ENCODE measurements at places on chromosomes 6 and 20. TPM values are rescaled to one million over a fixed set of nuclear protein-coding genes. Genes with fewer than 3 reads are reported as not detected.

Gene HLA-DMB
- total RNA-seq = 1.5 TPM

Gene RFX6
- not detected for total RNA-seq

Gene ECT2L
- total RNA-seq = 0.45 TPM

Gene THBS2
- total RNA-seq = 5.8 TPM

Gene CHRNA4
- total RNA-seq = 7.0 TPM

Gene CAGE1
- 0.18 TPM for total RNA-seq

Gene DZANK1
- total RNA-seq = 3.6 TPM

Gene TFAP2D
- not detected for total RNA-seq

Gene STMN3
- 66.7 TPM for total RNA-seq

Gene SYNGAP1
- total RNA-seq = 21.4 TPM

Gene ENPP1
- 1.6 TPM for total RNA-seq

Gene COL19A1
- 0.45 TPM for total RNA-seq

Gene RBBP8NL
- total RNA-seq = not detected

Gene NOTCH4
- 6.9 TPM for total RNA-seq

Gene GUCA1A
- 1.6 TPM for total RNA-seq

Gene HDDC2
- 36.0 TPM for total RNA-seq

Gene C6orf89
- total RNA-seq = 19.5 TPM

Gene KCNG1
- total RNA-seq = 3.5 TPM

Gene HLA-DOA
- 1.1 TPM for total RNA-seq

Gene SIRPD
- total RNA-seq = not detected

Gene GABRR2
- total RNA-seq = 0.45 TPM

Gene GPRC6A
- total RNA-seq = not detected

Gene TXLNB
- 0.73 TPM for total RNA-seq

Gene UNC5CL
- 0.64 TPM for total RNA-seq

Gene SPDEF
- total RNA-seq = 0.18 TPM

Gene CDSN
- not detected for total RNA-seq

Gene TEAD3
- 2.1 TPM for total RNA-seq

Gene RNF217
- total RNA-seq = 23.7 TPM

Gene HLA-F
- 2.4 TPM for total RNA-seq

Gene SLC26A8
- 3.7 TPM for total RNA-seq

Gene GLP1R
- 0.82 TPM for total RNA-seq

Gene PPP1R16B
- 13.0 TPM for total RNA-seq

Gene MAFB
- total RNA-seq = 4.0 TPM

Gene C6orf118
- total RNA-seq = 17.1 TPM

Gene FAM162B
- total RNA-seq = 1.4 TPM

Gene EIF2S2
- 27.2 TPM for total RNA-seq

Gene BPI
- 0.27 TPM for total RNA-seq

Gene CYB5R4
- 11.3 TPM for total RNA-seq

Gene C4A
- 13.5 TPM for total RNA-seq

Gene LHFPL5
- 1.00 TPM for total RNA-seq

Gene SIRPB1
- total RNA-seq = 0.73 TPM
